Pulmonary artery endothelial cell (primary cell): ENCODE measurements at places on chromosomes 12 and 14. TPM values are rescaled to one million over a fixed set of nuclear protein-coding genes. Genes with fewer than 3 reads are reported as not detected.

Gene RDH16
- total RNA-seq, result under 0.01 and 0.11 TPM in 2 replicates

Gene ASCL1
- total RNA-seq, result not detected in 2 replicates

Gene DENND5B
- 7.8 and 10.8 TPM in 2 replicates for total RNA-seq

Gene KRT6C
- 0.07 TPM in 1 of 2 replicates, not detected in the other for total RNA-seq

Gene NTF3
- 0.20 TPM in 1 of 2 replicates, not detected in the other for total RNA-seq

Gene RPL10L
- total RNA-seq, result not detected in 2 replicates

Gene GDF3
- 0.13 TPM in 1 of 2 replicates, not detected in the other for total RNA-seq

Gene MARCHF9
- 3.9 and 5.3 TPM in 2 replicates for total RNA-seq

Gene GARIN6
- not detected in 2 replicates for total RNA-seq
